ENCODE measurements at places on chromosomes 7 and 10.

DNA sequence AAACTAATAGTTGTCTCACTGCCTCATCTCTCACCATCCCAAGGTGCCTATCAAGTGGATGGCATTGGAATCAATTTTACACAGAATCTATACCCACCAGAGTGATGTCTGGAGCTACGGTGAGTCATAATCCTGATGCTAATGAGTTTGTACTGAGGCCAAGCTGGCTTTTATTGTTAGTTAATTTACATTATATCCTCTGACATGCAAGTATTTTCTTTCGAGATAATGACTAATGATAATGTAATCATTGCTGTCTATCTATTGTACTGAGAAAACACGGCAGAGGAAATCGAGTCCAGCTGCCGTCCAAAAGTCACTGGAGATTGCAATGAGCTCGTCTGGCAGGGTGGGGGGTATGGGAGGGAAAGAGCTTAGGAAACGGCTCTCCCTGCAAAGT, 172.4 kb upstream of the LANCL2 start:
- no peak for DNase-seq

DNA sequence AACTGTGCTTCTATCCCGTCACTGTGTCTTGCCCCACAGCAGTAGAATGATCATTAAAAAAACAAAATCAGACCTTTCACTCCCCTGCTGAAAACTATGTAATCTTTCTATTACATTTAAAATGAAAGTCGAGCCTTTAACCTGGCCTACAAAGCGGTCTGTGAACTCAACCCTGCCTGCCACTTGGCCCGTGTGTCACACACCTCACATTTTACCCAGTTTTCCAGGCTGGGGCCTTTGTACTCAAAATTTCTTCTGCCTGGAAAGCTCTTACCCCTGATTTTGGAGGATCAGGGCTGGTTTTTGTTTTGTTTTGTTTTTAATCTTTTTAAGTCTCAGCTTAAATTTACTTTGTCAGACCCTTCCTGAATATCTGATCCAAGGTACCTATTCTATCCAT, 82.1 kb downstream of the UBE2H start:
- DNase-seq = no peak

DNA sequence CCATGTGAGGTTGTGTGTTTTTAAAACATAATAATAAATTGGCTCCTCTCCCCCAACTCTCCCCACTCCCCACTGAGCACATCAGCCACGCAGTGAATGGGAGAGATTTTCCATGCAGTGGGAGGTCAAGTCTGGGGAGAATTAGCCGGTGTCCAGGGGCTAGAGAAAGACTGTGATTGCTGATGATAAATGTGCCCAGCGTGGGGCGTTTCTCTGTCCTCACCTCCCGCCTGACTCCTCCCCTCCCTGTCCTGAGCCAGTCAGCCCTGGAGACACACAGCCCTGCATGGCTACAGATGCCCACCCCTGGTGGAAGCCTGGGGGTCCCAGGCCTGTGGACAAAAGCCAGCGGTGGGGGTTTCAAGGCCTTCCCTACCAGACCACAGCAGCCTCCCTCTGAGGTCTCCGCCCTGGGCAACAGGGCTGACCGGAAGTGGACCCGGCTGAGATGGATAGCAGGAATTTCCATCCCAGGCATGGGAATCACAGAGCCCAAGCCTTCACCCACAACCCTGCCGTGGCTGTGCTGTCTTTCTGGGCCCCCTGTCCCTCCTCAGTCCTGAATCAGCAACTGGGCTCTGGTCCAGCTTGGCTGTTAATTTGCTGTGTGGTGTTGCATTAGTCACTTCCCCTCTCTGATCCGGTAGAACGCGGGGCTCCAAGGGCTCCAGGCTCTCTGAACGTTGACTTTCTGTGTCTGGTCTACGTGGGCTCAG, 46.8 kb upstream of the SLC29A3 start:
- DNase-seq = no peak

DNA sequence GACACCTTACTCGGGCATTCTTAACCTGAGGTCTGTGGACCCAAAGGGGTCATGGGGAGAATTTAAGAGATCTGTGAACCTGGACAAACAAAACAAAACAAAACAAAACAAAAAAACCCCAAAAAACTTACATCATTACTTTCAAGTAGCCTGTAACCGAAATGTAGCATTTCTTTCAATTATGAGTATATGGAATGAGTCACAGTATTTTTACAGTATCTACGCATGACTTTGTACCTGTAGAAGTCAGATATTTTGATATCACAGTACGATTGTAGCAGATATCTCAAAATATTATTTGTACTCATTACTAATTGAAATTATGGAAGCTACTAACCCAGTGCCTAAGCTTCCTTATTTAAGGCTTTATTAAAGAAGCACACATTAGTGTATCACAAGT, 210.2 kb downstream of the JAZF1 start:
- DNase-seq = no peak

GRCh38 chr7:154886591-154886990, 116.3 kb downstream of the PAXIP1 start:
- DNase-seq = no peak

GRCh38 chr10:7605565-7606295, 61.0 kb downstream of the ITIH5 start:
- DNase-seq = no peak

- no peak for DNase-seq
These were observed 271.7 kb downstream of the ARHGAP12 start for GRCh38 chr10:31656851-31657433.

- DNase-seq = no peak
These were observed 3.3 kb downstream of the CDHR1 start for GRCh38 chr10:84197643-84198042.

DNA sequence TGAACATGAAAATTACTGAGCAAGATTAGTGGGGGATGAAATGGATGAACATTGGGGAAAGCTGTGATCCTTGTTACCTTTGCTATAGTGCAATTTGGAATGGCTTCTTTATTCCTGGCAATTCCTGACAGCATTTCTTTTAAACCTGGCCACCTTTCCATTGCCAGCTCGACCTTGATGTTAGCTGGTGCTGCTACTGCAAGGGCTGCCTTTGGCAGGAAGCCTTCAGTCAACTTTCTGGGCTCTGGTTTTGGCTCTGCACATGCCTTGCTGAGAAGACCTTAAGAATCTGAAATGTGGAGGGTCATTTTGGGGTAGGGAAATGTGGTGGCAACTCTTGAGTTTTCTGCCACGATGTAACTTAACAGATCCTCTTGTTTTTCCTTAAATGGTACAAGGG, 64.7 kb downstream of the KAT6B start:
- no peak for DNase-seq

- DNase-seq = no peak
These were observed 1042.0 kb downstream of the GRM8 start for GRCh38 chr7:126210707-126211106.

GRCh38 chr10:43573250-43574000, 991 bp downstream of the ZNF239 start:
- DNase-seq = no peak

- DNase-seq = no peak
These were observed 114.5 kb upstream of the LYZL1 start for GRCh38 chr10:29174389-29174788.

DNA sequence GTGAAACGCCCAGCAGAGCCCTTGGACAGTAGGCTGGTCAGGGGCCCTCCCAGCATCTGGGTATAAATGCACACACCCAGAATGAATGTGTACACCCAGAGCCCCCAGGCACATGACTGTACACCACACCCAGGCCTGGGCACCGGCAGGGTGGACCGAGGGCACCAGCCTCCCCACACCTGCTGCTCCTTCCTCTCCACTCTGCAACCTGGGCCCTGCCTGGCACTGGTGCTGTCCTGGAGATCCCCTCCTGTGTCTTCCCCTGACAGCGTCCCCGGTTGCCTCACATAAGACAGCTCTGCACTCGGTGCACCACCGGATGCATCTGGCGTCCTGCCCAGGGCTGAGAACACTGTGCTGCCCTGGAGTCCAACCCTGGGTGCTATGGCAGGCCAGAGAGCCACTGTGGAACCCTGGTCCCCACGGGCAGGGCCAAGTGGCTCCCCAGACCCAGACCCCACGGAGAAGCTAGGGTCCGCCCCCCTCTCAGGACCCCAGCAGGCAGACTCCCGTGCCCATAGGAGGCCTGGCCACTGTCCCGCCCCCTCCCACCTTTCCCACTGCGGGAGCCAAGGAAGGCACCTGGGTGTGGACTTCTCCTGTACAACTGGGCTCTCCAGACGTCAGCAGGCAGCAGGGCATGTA, 6.6 kb downstream of the RASGEF1A start:
- DNase-seq = no peak

- no peak for DNase-seq
These were observed 52.1 kb downstream of the FOXL3 start for GRCh38 chr7:341841-342638.

DNA sequence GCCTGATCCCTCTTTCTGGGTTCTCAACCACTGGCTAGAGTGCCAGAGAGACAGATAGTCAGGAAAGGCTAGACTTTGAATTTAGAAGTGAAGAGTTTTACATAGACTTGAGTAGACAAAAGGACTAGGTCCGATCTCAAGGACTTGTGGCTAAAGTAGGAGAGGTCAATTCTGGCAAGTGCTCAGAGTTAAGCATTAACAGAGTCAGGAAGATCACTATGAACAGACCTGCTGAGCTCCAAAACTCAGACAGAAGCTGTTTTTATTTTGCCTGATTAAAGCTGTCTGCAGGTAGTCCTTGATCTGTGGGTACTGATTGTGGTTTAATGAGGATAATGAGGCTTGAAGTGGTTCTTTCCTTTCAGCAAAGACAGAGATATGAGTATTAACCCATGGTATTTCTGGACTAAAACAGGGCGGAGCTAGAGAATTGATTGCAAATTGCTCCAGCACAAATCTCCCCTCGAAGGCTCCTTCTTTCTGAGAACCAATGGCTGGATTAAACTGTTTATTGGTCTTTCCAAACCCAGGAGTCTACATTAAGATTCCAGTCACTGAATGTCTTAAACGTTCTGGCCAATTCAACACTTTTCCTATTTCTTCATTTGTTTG, 423.2 kb downstream of the IPMK start:
- DNase-seq = no peak

GRCh38 chr7:134548877-134549276, at the start of gene AKR1B15:
Gene AKR1B15 (plus strand): TSS chr7:134549110. CDS start chr7:134564620, 15,510 bp downstream.
- DNase-seq = no peak

GRCh38 chr7:2612445-2613097, 19.2 kb upstream of the TTYH3 start:
- DNase-seq = no peak

DNA sequence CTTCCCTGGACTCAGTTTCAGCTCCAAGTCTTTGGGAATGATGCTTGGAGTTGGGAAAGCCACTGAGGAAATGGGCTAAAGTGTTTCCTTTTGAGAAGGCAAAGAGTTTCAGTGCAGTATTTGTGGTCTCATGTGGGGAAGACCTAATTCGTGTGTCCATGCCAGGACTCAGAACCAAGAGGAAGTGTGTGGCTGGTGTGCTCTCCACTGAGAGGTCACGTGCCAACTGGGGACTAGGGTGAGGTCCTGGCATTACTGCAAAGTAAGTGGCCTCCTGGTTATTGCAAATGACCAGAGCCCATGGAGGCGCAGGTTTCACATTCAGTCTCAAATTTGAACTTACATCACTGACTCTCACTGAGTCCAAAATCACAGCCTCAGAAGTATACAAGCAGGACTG, 48.6 kb upstream of the ITPRID1 start:
- DNase-seq = no peak

- no peak for DNase-seq
These were observed 59.9 kb downstream of the SGMS1 start for GRCh38 chr10:50563906-50564305.

- no peak for DNase-seq
These were observed 1.3 kb upstream of the ACHE start for GRCh38 chr7:100896732-100897608.

GRCh38 chr7:3899559-3899991, 598.5 kb downstream of the SDK1 start:
- no peak for DNase-seq

DNA sequence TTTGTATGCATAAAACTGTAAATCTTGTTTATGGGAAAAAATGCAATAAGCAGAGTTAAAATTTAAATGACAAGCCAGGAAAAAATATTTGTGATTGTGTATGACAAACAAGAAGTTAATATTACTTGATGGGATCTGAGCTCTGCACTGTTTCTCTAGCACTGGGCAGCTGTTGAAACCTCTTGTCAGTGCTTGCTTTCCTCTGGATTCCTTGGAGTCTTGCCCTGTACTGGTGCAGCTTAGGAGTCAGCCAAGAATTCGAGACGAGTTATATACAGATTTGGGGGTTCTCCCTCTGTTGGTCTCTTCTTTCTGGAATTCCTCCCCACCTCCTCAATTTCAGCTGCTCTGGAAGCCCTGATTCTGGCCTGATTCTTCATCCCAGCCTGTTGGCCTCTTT, 24.3 kb upstream of the OPN4 start:
- no peak for DNase-seq

DNA sequence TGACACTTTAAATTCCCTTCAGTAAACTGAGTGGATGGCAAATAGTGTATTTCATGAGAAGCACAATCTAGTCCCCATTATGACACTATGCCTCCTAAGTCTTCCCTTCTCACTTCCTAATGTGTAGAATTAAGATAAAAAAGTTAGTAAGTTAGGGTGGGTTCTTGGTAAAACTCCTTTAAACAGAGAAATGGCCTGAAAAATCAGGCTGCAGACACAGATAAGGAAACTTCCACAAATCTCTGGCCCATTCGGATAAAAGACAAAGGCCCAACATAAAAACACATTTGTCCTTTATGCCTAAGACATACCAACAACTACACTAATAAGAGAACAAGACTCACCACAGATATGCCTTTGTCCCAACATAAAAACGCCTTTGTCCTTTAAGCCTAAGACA, 21.5 kb downstream of the AKR1C8 start:
- DNase-seq = no peak

GRCh38 chr10:42988517-42989395, 88.1 kb upstream of the RET start:
- no peak for DNase-seq

DNA sequence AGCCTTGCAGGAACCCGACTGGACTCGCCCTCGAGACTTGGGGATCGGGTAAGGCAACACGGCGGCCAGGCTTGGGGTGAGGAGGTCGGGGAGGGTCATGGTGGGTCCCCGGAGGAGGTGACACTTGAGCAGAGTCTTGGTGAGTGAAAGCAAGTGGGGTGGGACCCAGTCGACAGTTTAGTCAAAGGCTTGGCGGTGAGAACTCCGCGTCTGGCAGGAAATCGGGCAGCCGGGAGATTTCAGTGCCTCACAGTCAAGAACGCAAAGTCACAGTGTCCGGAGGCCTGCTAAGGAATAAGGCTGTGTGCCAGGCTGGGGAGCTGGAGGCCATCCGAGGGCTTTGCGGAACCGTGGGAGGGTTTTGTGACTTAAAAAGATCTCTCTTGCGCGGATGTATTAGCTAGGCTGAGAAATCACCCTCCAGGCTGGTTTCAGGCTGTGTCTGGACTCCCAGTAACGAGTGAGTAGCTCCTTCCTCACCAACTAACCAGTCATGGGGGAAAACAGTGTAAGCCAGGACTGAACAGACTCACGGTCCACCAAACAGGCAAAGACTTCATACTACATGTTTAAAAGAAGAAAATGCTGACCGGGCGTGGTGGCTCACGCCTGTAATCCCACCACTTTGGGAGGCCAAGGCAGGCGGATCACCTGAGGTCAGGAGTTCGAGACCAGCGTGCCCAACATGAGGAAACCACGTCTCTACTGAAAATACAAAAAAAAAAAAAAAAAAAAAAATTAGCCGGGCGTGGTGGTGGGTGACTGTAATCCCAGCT, 613 bp downstream of the AP5Z1 start:
- no peak for DNase-seq

GRCh38 chr7:120838281-120838682, 19.7 kb downstream of the TSPAN12 start:
- DNase-seq = no peak

Data from vagina (tissue), 2 donors.